ENCODE measurements at places on chromosomes 1 and 21.

- no peak for DNase-seq
Observed at GRCh38 chr1:21536218-21536617, 27.0 kb downstream of the ALPL start.

- DNase-seq, result no peak
Observed at GRCh38 chr1:167161242-167161641, 59.4 kb upstream of the POU2F1 start.

DNA sequence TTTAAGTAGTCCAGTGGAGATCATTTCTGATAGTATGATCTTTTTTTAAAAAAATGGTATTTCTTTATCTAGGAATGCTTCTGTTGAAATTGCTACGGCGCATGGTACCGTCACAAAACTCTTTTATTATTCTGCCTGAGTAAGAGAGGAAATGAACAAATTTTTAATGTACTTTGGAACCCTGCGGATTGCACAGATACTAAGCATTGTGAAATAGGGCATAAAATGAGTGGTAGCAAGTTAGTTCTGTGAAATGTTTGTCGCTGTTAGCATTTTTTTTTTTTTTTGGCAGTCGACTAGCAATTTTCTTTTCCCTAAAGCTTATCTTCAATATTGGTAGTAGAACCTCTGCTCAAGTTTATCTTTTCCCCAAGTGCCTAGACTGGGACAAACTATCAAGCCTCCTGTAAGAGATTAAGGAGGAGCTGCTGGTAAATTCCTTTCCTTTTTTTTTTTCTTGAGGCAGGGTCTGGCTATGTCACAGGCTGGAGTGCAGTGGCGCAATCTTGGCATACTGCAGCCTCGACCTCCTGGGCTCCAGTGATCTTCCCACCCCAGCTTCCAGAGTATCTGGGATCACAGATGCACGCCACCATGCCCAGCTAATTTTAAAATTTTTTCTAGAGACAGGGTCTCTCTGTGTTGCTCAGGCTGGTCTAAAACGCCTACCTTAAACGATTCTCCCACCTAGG is 2.2 kb downstream of the ITSN1 start:
- no peak for DNase-seq

GRCh38 chr21:34606051-34606450 is 8.9 kb downstream of the RCAN1 start:
- DNase-seq, result no peak

DNA sequence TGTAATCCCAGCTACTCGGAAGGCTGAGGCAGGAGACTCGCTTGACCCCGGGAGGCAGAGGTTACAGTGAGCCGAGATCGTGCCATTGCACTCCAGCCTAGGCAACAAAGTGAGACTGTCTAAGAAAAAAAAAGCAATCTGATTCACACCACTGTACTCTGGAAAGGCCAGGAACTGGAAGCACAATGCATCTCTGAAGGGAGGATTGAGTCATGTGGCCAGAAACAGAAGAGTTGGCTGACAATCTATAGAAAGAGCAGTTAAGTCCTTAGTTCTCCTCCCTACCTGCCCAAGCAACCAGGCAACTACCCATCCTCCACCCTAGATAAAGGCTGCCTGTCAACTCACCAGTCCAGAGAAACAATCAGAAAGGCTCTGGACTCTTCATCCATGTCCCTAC is 45.9 kb downstream of the PIK3R3 start:
- DNase-seq, result no peak

GRCh38 chr1:166489356-166489669 is 322.5 kb upstream of the FAM78B start:
- no peak for DNase-seq

- no peak for DNase-seq
Observed at GRCh38 chr21:43367296-43367695, 59.6 kb downstream of the SIK1 start.

GRCh38 chr21:45110873-45111624 is 36.7 kb downstream of the ADARB1 start:
- no peak for DNase-seq

DNA sequence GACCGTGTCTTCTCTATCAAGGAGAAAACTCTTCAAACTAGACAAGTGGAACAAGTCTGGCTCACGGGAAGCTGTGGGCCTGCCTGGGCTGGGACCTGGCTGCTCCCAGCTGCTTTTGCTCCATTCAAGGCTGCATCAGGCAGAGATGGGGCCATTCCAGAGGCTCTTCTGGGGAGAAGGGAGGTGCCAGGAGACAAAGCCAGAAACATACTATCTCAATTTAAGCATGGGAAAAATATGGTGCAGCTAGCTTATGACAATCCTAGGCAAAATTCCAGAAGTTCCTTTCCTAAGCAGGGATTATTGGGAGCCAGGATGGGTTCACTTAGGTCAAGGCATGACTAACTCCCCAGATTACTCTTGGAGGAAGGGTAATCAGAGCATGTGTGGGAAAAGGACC is 90.8 kb upstream of the SLC2A1 start:
- no peak for DNase-seq

GRCh38 chr21:40215941-40216340 is 348.7 kb downstream of the PCP4 start:
- no peak for DNase-seq

DNA sequence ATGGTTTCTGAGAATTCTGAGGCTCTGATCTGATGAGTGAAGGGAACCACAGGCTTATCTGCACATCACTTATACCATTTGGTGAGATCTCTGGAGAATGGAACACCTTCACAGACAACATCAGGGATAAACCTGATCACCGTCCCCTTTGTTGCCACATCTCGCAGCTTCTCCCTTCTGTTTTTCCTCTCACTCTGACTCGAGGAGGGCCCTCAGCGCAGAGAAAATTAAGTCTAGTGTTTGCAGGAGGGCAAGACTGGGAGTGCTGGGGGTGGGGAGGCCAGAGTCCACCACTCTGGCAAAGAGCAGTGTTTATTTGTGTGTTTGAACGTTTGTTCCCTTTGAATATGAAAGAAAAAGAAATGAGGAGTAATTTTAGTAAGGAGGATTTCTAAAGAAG is 29.0 kb upstream of the BATF3 start:
- no peak for DNase-seq

- no peak for DNase-seq
Observed at GRCh38 chr1:22043198-22043769, 9.2 kb upstream of the CDC42 start.

- no peak for DNase-seq
Observed at GRCh38 chr1:187931776-187932175, 1103.0 kb downstream of the PLA2G4A start.

- DNase-seq, result no peak
Observed at GRCh38 chr1:205232945-205233397, 5.2 kb downstream of the TMCC2 start.

DNA sequence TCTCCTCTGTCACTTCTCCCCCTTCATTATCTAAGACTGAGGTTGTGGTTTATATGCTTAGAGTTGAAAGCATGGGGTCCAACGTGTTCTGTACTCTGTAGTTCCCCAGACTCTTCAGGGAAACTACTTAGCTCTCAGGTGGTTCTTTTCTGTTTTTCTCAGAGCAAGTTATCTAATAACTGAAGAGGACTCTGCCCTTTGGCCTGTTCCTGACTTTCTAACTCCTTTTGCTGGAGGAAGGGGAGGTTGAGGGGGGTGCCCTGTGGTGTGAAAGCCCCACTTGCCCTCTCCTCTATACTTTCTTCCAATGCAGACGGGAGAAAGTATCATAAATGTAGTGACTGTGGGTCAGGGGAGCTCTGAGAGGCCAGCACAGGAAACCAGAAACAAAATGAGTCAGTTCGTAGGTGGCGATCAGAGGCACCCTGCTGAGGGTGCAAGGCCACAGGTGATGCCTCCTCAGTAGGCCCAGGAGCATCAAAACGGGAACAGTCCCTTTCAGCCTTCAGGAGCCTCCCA is 5.0 kb downstream of the SLC25A44 start:
- no peak for DNase-seq

GRCh38 chr21:35827004-35827403 is 233.3 kb downstream of the SETD4 start:
- no peak for DNase-seq

DNA sequence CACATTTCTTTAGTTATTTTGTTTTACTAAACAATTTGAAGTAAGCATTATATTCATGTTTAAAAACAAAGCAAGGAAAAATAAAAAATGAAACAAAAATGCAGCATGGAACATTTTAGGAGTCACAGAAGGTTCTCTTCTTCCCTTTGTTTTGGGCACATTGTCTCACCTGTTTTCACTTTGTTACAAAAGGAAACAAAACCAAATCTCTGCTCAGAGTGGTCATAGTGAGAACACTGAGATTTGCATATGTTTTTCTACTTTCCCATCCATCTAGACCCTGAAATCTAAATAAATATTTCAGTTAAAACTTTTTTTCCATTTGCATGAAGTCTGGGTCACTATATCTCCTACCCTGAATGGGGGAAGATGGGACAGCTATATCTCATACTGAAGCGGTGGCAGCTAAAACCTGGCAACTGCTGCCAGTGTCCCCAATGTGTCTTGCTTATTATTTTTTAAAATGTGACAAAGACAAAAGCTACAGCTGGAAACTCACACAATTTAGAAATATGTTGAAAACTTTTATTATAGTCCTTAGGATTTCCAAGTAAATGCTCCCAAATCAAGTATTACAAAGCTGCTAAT is 3.5 kb downstream of the EXOC8 start:
- no peak for DNase-seq

GRCh38 chr1:94807742-94808491 is 12.2 kb upstream of the SLC44A3 start:
- DNase-seq, result peak; percentile 35

GRCh38 chr21:24188506-24188905 is 1418.8 kb downstream of the MRPL39 start:
- no peak for DNase-seq

GRCh38 chr1:99481391-99481996 is 164.4 kb upstream of the PALMD start:
- DNase-seq, result peak; percentile 43

GRCh38 chr1:22889213-22889827 is 83.3 kb downstream of the LACTBL1 start:
- peak; percentile 23 for DNase-seq

DNA sequence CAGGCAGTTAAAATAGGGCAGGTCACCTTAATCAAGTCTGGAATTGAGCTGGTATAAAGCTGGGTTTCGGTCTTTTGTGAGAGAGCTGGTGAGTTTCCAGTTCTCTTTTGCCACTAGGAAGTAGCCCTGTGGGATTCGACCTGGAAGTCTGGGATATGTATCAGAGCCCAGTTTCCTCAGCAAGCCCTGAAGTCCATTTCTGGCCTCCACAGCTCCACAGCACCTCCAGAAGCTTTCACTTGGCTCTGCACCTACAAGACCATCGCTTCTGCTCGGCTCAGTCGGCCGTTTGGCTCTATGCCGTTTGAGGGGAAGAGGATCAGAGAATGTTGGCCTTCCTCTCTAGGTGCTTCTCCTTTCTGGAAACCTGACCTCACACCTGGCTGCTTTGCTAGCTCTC is 148.0 kb downstream of the GALNT2 start:
- DNase-seq, result no peak

DNA sequence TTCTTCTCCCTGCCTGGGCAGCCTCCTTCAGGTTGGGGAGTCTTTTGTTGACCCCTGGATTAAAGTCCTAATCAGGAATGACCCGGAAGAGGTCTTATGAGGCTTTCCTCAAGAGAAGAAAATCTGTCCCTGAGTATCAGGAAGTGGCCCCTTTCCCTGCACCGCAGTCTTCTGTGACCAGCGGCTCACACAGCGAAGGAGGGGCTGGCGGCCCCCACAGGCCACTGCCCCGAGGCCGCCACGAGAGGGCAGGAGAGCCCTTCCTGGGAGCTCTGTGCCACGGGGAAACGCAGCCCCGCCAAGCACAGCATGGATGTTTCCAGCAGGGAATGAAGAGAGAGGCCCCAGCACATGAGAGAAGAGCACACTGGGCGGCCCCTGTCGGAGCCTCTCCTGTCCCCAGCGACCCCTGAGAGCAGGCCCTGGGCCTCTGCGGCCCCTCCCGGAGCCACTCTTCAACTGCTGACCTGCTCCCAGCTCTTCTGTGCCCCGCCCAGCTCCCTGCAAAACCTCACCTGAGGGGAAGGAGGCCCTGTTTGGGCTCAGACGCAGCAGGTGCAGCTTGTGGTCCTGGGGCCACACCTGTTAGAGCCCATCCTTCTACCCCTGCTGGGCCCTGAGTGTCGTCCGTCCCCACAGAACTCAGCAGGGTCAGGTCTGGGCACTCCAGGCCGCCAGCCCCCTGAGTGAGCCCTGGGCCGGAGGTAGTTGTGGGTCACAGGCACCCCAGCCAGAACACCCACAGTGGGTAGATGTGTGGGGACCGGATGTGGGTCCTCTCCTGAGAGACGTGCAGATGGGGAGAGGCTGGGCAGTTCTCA is 4.9 kb upstream of the POFUT2 start:
- peak; percentile 89 for DNase-seq

DNA sequence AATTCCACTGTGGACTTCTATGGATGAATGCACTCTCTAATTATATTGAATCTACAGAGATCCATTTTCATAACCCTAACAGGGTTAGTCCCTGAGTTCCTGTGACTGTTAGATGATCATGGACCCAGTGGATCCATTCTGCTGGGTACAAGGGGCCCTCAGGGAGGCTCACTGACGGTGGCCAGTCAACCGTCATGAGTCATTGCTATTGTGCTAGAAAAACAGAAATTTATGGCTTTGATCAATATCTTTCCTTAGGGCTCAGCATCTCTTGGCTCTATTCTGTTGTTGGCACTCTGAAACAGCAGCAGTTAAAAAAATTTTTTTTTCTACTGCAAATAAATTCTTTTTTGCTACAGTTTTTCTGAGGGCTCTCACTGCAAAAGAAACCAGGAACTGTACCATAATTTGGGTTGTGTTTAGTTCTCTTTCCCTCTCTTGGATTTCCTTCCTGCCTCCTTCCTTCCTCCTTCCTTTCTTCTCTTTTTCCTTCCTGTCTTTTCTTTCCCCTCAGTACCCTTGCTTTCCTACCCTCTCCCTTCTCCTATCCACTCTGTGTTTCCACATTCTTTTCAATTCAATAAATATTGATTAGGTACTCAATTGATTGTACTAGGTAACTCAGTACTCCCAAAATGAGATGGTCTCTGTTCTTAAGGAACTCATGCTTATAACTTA is 49.5 kb downstream of the UTP25 start:
- no peak for DNase-seq

- DNase-seq, result no peak
Observed at GRCh38 chr21:41712201-41712600, 54.7 kb downstream of the RIPK4 start.

- peak; percentile 66 for DNase-seq
Observed at GRCh38 chr1:60978421-60979357, 103.7 kb upstream of the NFIA start.

- DNase-seq, result no peak
Observed at GRCh38 chr1:232786845-232787455, 18.3 kb upstream of the MAP10 start.

GRCh38 chr1:62097464-62097863 is 97.2 kb upstream of the L1TD1 start:
- no peak for DNase-seq

DNA sequence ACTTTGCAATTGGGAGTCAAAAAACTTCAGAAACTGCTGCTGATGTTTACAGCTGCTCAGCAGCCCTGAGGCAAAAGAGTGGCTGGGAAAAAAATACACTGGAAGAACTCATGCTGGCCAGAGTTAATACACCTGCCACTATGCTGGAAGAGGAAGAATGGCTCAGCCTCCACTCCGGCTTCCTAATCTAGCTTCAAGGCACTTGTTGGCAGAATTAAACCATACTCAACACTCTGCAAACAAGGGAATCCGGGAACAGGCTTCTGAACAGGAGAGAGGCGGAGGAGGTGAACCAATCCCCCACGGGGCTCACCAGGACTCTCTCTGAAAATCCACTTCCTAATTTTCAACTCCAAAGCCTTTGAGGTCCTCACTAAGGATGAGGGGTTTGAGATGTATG is 120.1 kb downstream of the CCDC185 start:
- DNase-seq, result no peak
